ENCODE measurements at places on chromosomes 5 and 9. TPM values are rescaled to one million over a fixed set of nuclear protein-coding genes. Genes with fewer than 3 reads are reported as not detected.

Gene LECT2
- total RNA-seq = not detected

Gene PRDM9
- total RNA-seq = not detected

DNA sequence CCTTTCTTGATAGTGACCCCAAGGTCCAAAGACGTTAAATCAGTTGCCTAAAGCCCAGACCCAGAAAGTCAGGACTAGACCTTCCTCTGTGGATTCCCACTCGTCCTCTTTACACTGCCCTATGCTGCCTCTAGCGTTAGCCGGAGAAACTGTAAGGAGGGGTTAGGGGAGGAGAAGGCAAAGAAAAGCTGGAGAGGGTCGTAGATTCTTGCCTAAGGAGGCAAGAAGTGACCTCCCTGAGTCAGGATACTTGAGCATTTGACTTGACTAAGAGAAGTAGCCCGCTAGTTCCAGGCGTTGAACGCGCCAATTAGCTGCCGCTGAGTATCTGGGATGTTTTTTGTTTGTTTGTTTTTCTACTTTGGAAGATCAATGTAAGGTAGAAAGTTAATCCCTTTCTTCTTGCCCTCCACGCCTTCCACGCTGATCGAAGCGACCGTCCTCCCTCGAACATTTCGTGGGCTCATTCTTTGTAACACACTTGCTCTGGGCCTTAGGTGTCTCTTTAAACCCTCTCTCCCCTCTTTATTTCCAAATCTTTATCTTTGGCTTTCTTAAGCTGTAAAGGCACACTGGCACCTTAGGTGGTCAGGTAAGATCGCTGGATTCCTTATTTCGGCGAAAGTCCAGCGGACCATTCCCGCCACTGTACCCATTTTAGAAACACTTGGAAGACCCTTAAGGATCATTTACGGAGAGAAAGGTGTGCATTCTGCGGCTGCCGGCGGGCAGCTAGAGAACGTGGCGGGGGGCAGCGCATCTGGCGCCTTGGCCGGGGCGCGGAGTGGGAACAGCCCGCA, 5.1 kb upstream of the RGMB start:
- DNase-seq = peak; percentile 30

- DNase-seq = no peak
Measured at GRCh38 chr5:142576804-142577203, 109.1 kb downstream of the FGF1 start.

GRCh38 chr5:101520417-101520816, 617.3 kb upstream of the ST8SIA4 start:
- DNase-seq = no peak

DNA sequence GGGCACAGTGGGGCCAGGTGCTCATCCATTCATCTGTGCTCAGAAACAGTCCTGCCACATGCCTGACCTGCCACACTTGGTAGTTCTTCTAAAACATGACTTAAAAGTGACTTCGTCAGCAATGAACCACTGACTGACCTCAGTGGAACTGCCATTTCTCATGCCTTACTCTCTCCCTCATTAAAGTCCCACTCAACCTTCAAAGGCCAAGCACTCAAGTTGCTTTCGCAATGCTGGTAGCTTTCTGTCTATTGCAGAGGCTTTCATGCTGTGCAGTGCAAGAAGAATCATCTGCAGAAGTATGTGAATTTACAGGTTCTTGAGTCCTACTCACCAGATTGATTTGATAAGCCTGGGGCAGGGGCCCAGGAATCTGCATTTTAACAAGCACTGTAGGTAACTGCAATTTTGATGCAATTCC, 23.9 kb downstream of the B4GALT1 start:
- DNase-seq = no peak

Gene SPINK6
- not detected for total RNA-seq

DNA sequence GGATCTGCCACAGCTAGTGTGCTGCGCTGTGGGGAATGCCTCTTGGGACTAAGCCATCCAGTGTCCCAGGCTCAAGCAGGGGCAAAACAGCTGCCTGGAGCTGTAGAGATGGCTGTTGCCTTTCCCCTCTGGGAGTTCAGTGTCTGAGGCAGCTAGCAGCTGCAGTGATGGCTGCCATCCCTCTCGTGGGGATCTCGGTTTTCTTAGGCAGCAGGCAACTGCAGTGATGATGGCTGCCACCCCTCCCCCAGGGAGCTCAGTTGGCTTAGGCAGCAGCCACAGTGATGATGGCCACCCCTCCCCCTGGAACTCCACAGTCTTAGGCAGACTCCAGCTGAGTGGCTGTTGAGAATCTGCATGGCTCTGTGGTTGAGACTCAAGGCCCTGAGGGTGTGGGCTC, 1389.2 kb upstream of the NUDT12 start:
- DNase-seq = no peak

GRCh38 chr9:21709464-21710058, 92.9 kb upstream of the MTAP start:
- DNase-seq = peak; percentile 61

Gene LCN1
- not detected for total RNA-seq

Gene MPDZ
- not detected for total RNA-seq

Gene PAM
- total RNA-seq = 45.8 TPM

- no peak for DNase-seq
Measured at GRCh38 chr5:42666869-42667268, 89.7 kb upstream of the CCDC152 start.

DNA sequence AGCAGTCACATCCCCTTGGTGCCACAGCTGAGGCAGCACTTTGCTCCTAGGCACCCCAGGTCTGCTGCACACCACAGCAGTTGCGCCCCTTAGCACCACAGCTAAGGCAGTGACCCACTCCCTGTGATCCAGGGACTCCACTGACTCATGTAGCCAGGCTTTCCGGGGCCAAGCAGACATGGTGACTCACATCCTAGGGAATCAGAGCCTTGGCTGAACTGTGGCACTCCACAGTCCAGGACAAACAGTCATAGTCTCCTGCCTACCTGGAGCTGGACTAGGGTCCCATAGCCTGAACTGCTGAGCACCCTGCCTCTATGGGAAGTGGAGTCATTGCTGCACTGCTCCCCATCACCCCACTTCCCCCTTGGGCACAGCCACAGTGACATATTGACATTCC, 338.7 kb downstream of the NPR3 start:
- no peak for DNase-seq

Gene OCLN
- 1.2 TPM for total RNA-seq

- DNase-seq = no peak
Measured at GRCh38 chr9:126624912-126625311, 11.2 kb downstream of the LMX1B start.

Gene OBP2B
- not detected for total RNA-seq

DNA sequence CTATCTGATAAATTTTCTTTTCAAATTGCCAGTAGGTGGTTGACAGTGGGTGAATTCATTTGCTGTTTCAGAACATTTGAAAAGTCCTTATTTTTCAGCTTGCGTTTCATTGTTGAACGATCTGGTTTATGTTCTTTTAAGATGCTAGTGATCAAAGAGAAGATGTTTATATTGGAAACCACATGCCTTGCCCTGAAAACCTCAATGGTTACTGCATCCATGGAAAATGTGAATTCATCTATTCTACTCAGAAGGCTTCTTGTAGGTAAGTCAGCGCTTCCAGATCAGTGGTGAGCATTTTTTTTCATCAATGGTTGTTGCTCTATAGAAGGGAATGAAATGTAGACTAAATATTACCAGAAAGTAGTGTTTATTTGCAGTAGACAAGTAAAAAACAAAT, 16.6 kb upstream of the CAVIN4 start:
- no peak for DNase-seq

All from activated CD4-positive, alpha-beta memory T cell treated with anti-CD3 and anti-CD28 coated beads, Interleukin-2, amount 10 ng/mL, durations not matched to agents 7 days and 5 days (primary cell).